GM06990 (cell line): ENCODE measurements at places on chromosomes 4 and X.

GRCh38 chrX:115373308-115373707 lies 83.8 kb downstream of the LUZP4 start:
- DNase-seq, result no peak

- DNase-seq, result no peak
Measured at GRCh38 chr4:110610620-110610939, 12.3 kb downstream of the PITX2 start.

- no peak for DNase-seq
Measured at GRCh38 chrX:13265111-13265510, 54.7 kb downstream of the ATXN3L start.

- no peak for DNase-seq
Measured at GRCh38 chr4:6688879-6689505, 4.7 kb upstream of the S100P start.

DNA sequence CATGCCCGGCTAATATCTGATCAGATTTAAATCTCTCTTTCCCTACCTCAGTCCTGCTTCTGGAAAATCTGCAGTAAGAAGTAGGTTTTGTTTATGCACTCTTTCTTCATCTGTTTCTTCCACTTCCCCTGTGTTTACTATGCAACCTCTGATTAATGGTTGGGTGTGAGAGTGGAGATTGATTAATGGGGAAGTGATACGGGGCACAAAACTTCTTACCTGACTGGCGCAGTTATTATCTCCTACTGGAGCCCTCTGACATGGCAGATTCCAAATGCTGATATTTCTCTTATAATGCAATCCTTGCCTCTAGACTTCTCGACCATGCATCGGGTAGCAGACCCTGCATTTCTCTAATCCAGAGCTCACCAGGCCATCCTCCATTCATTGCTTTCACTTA lies 60.2 kb upstream of the HPGD start:
- no peak for DNase-seq

GRCh38 chr4:72377491-72378194 lies 191.4 kb downstream of the ADAMTS3 start:
- DNase-seq, result no peak
